ENCODE measurements at places on chromosomes 4 and X.
A peak's percentile ranks its signal among the peaks of the same experiment; 100 is the strongest.

DNA sequence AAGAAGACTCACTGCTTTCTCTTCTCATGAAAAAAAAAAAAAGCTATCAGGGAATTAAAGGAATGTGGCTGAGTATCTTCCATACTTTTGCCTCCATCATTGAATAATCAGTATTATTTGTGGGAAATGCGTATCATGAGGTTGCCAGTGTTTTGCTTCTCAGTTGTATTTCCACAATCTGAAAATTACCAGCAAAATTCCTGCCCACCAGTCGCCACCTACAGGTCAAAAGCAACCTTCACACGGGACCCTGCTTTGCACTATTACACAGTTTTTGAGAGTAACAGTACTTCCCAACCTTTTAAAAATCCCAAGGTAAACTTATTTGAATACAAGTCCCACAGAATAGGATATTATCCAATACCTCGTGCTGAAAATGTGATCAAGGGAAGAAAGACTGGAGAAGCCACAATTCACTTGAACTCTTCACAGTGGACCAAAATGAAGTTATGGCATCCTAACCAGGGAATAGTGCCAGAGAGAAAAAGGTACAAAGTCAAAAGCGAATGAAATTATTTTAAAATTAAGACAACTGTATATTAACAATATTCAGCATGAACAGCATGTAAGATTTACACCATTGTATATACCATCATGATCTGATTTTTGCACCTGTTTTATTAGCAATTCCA, 30.4 kb downstream of the PGRMC1 start:
- no peak for DNase-seq

- DNase-seq: no peak
Measured at GRCh38 chrX:155262970-155263754, 1.1 kb downstream of the RAB39B start.

- DNase-seq: no peak
Measured at GRCh38 chrX:119359618-119360382, 39.3 kb upstream of the SLC25A43 start.

DNA sequence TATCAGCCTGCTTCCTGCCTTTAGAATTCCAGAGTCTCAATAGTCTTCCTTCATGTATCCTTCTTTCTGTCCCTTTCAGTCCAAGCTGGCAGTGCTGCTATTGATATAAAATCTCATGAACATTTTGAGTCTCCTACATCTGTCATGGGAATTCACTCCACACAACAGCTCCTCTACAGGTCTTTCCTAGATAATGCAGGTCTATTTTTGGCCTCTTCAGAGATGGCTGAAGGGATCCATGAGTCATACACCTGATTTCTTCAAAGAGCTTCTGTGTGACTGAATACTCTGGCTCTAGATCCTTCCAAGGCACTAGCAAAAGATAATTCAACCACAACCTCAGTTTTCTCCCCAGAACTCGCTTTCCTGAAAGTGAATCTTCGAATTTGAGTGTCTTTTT, 115.4 kb downstream of the STPG2 start:
- DNase-seq: no peak

GRCh38 chr4:168506014-168506413, 9.2 kb downstream of the PALLD start:
- no peak for DNase-seq

GRCh38 chr4:139956507-139957017, 197.4 kb downstream of the MAML3 start:
- no peak for DNase-seq

- DNase-seq: no peak
Measured at GRCh38 chr4:67725981-67726380, 25.0 kb upstream of the UBA6 start.

GRCh38 chr4:151417766-151418376, 8.9 kb downstream of the FHIP1A start:
- no peak for DNase-seq

- DNase-seq: no peak
Measured at GRCh38 chr4:39883646-39884045, 94.1 kb downstream of the PDS5A start.

DNA sequence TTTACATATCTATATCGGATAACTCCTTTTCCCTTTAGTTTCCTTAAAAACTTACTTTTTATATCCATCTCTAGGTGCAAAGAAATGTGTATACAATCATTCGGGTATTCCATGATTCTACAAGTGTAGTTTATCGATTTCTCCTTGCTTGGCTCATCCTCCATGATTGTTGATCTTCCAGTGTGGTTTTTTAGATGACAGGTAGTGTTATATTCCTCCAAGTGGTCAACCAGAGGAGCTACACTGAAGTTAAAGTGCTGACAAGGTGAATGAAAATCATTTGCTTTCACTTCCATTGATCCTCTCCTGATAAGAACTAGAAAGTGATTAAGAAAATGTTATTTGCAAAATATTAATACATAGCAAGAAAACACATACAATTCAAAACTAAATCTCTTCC, 38.5 kb downstream of the TMEM156 start:
- DNase-seq: no peak

DNA sequence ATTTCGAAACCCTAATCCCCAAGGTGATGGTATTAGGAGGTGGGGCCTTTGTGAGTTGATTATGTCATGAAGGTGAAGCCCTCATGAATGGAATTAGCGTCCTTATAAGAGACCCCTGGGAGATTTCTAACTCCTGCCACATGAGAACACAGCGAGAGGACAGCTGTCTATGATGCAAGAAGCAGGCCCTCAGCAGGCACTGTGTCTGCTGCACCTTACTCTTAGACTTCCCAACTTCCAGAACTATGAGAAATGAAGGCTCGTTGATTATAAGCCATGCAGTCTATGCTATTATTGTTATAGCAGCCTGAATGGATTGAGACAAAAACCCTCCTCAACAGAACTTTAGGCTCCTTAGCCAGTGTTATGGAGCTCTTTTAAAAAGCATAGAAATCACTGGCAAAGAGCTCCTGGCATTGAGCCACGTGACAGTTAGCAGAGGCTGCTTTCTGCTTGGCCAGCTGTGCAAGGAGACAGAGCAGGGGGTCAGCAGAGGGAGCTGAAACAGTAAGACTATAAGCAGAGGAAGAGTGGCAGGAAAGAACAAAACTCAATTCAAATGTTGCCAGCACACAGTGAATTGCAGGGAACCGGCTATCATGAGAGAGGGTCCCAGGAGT, 219.2 kb upstream of the FAT1 start:
- DNase-seq: no peak

DNA sequence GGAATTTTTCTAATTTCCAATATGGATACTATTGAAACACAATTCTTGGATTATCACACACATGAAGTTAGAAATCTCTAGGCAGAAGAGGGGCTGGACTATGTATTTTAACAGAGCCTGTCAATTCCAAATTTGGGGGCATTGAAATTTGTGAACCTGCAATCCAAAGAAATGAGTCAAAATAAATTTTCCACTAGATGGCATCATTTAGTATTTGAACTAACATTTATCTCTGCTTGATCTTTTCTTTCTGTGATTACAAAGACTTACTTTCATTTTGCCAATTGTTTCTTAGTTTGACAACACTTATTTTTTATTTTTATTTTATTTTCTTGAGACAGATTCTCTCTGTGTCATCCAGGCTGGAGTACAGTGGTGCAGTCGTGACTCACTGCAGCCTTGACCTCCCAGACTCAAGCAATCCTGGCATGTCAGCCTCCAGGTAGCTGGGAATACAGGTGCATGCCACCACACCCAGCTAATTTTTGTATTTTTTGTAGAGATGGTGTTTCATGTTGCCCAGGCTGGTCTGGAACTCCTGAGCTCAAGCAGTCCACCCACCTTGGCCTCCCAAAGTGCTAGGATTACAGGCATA, 2.7 kb upstream of the PYURF start:
- no peak for DNase-seq

GRCh38 chr4:535181-535923, 36.3 kb downstream of the PIGG start:
- DNase-seq: no peak

- no peak for DNase-seq
Measured at GRCh38 chr4:40046311-40046980, 10.2 kb upstream of the N4BP2 start.

GRCh38 chrX:103356130-103356798, at the start of gene TCEAL9:
Gene TCEAL9, plus strand, starts transcription at chrX:103356506. Its CDS starts 1,179 bp downstream, at chrX:103357685.
- no peak for DNase-seq

GRCh38 chrX:140762061-140762460, 52.5 kb downstream of the LINC00632 start:
- DNase-seq: peak; percentile 4

DNA sequence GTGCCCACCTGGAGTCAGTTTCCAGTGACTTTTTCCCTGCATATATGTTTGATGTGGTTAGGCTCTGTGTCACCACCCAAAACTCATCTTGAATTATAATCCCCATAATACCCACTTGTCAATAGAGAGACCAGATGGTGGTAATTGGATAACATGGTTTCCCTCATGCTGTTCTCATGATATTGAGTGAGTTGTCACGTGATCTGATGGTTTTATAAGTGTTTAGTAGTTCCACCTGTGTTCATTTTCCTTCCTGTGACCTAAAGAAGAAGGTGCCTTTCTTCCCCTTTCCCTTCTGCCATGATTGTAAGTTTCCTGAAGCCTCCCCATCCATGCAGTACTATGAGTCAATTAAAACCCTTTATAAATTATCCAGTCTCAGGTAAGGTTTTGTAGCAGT, 740.9 kb downstream of the ARAP2 start:
- DNase-seq: no peak
